ENCODE measurements at places on chromosomes 1 and 21. TPM values are rescaled to one million over a fixed set of nuclear protein-coding genes. Genes with fewer than 3 reads are reported as not detected.
A peak's percentile ranks its signal among the peaks of the same experiment; 100 is the strongest.

GRCh38 chr1:6152882-6153281 lies 27.2 kb downstream of the CHD5 start:
- DNase-seq = no peak

DNA sequence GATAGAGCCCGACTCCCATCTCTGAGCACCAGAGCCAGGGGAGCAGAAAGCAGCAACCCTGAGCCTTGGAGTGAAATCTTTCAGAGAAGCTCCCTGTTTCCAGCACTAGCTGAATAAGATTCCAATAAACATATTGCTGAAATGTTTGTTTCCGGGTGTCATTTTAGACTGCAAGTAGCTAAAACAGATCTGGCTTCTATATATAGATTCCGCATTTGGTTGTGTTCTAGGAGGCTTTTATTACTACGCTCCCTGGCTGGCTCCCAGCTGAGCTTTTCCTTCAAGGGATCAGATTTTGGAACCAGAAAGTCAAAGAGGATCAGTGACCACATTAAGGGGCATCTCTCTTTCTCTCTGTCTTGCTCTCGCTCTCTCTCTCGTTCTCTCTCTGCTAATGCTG lies 88.2 kb downstream of the PAPPA2 start:
- DNase-seq = no peak

APOBEC4 gene
- total RNA-seq = not detected

MYBPH gene
- total RNA-seq = not detected

DNA sequence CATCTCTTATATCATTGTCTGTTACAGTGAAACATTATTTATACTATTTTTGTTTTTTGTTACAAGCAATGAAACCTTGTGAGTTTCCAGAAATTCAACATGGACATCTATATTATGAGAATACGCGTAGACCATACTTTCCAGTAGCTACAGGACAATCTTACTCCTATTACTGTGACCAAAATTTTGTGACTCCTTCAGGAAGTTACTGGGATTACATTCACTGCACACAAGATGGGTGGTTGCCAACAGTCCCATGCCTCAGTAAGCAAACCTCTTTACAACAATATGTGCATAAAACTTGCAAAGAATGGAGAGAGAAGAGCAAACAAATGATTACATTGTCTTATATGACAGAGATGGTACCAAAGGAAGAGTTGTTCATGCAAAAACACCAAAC lies 22.4 kb downstream of the CFHR4 start:
- no peak for DNase-seq

- no peak for DNase-seq
Observed at GRCh38 chr21:31008355-31008754, 29.9 kb downstream of the KRTAP19-8 start.

DNA sequence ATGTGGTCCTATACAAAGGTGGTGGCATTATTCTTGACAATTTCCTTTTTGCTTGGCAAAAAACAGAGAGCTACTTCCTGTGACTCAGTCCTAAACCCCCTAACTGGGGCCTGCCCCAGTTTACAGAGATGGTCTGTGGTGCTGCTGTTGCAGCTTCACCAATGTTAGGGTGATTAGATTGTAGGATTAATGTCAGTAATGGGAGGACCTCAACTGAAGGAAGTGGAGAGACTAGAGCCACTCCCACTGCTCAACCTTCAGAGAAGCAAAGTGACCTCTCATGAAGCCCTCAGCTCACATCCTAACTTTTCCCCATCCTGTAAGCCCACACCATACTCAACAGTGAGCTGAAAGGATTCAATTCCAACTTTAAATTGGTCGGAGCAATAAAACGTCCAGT lies 3.6 kb downstream of the S100A6 start:
- no peak for DNase-seq

DNA sequence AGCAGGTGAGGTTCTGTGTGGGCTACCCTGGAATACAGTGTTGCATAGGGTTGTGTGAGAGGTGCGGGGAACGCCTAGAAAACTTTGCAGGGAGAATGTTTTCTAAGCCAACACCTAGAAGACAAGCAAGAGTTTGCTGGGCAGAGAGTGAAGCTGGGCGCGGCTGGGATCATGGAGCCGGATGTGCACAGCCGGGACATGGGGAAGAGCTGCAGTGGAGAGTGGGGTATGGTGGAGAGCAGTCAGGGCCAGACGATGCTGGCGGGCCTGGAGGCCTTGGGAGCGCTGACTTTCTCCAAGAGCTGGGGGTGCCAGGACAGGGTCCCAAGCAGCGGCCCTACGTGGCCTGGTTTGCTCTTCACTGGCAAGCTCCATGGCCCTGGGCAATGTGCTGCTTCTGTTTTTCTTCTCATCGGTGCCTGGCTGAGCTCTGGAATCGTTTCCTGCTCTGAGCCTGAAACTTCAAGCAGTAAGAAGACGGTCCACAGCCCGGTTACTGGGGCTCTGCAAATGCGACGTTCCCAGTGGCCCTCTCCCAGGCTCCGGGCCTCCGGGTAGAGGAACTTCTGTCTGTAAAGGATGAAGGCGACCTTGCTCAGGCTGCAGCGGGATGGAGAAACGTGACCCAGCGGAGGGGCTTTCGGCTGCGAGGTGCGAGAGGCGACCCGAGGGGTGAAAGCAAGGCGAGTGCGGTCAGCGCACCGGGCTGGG lies 51.9 kb upstream of the CD34 start:
- peak; percentile 90 for DNase-seq

CDK18 gene
- 9.1 TPM for total RNA-seq

CFHR1 gene
- 0.39 TPM for total RNA-seq

DNA sequence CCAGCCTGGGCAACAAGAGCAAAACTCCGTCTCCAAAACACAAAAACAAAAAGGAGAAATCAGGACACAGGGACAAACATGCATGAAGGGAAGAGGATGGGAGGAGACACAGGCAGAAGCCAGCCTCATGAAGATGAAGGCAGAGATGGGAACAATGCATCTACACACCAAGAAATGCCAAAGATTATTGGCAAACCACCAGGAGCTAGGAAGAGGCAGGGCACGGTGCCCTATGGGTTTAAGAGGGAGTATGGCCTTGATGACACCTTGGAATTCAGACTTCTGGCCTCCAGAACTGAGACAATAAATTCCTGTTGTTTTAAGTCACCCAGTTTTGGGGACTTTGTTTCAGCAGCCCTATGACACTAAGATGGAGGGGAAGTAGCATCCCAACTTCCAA lies 5.2 kb downstream of the TMPRSS3 start:
- DNase-seq = no peak

SLC30A2 gene
- not detected for total RNA-seq

DNA sequence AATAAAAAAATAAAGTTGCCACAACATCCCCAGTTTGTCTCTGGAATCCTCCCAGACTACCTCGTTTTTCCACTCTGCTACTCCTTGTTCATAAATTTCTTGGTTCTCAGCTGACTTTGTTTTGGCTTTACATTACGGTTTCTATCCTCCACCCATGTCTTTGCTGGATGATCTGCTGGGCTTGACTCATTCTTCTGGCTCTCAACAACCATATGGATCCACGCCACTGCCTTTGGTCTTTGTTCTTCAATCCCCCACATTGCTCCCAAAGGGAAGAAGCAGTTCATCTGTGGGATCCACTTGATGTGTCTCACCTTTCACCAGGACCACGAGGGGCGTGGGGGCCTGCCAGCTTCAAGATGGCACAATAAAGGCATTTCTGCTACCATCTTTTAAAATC lies 67.1 kb upstream of the NBL1 start:
- DNase-seq = no peak

DNA sequence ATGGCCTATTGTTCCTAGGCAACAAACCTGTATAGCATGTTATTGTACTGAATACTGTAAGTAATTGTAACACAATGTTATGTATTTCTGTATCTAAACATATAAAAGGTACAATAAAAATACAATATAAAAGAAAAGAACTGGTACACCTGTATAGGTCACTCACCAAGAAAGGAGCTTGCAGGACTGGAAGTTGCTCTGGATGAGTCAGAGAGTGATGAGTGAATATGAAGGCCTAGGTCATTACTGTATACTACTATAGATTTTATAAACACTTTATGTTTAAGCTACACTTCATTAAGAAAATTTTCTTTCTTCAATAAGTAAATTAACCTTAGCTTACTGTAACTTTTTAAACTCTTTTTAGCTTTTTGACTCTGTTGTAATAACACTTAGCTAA lies 559.9 kb downstream of the PLPP3 start:
- no peak for DNase-seq

DPYD gene
- total RNA-seq = 31.6 TPM

DNA sequence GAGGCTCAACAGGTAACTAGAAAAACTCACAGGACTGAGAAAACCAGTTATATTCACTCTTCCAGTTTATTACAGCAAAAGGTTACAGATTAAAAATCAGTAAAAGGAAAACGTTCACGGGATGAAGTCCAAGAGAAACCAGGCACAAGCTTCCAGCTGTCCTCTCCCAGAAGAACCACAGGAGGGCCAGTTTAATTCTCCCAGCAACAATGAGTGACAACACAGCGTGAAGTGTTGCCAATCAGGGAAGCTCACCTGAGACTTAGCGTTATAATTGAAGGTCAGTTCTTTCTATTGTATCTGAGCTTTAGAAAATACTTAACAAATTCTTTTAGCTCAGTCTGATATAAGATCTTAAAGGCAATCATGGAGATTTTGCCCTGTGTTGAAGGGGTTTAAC lies 65.2 kb upstream of the TNR start:
- DNase-seq = no peak

GRCh38 chr1:236064674-236065508 lies at the start of gene NID1:
NID1 (minus strand) TSS chr1:236065090; CDS start chr1:236065079, 11 bp downstream.
- DNase-seq = peak; percentile 96

- no peak for DNase-seq
Observed at GRCh38 chr1:110490791-110491451, 28.1 kb downstream of the KCNA10 start.

DNA sequence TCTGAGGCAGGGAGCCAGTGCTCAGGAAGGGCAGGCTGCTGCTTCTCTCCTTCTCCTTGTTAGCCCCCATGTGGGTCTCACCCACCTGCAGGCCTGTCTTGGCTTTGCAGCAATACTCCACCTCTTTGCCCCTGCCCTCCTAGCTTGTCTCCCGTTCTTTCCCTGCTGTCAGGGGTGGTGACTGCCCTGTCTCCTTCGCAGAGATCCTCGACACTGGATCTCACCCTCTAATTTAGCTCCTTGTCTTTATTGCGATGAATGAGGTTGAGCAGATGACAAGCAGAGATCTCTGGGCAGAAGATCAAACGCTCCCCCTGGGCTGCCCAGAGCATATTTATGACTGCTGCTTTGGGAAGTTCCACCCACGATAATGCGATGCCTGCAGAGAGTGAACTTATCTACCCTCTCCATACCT lies 199.2 kb downstream of the ROR1 start:
- DNase-seq = no peak

MPZ gene
- 18.2 TPM for total RNA-seq

- DNase-seq = no peak
Observed at GRCh38 chr1:54926970-54927369, 40.0 kb upstream of the DHCR24 start.

DNA sequence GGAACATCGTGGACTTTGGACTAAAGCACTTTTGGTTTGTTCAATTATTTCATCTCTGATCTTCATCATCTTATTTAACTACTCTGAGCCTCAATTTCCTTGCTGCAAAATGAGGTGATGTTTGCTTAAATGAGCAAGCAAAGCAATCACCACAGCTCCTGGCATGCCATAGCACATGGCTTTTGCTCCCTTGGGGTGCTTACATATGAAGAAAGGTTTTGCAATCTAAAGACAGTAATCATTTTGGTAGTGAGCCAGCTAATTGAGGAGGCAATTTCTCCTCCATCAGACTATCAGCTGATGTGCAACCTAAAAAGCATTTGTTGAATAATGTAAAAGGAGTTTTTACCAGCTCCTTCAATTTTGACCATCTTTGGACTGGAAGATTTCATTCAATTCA lies 68.8 kb upstream of the KCNJ15 start:
- no peak for DNase-seq

DNA sequence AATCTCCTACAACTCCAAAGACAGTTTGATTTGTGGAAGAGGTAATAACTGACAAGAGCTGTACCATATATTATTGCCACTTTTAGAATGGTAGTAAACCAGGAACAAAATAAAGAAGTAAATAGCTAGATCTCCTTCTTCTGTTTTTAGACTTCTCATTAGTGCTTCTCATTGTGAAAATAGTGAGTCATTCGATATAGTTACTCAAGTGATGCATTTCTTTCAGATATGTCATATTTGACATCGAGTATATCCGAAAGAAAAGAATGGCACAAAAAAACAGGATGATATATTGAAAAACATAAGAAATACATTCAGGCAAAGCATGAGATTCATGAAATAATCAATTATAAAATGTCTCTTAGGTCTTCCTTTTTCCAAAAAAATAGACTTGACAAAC lies 1346.1 kb downstream of the BRINP3 start:
- DNase-seq = no peak

Data from esophagus muscularis mucosa (tissue), 4 donors.